ENCODE measurements at places on chromosomes 1 and 21.
A peak's percentile ranks its signal among the peaks of the same experiment; 100 is the strongest.

GRCh38 chr1:45908611-45909140 is 105.3 kb downstream of the MAST2 start:
- no peak for DNase-seq

DNA sequence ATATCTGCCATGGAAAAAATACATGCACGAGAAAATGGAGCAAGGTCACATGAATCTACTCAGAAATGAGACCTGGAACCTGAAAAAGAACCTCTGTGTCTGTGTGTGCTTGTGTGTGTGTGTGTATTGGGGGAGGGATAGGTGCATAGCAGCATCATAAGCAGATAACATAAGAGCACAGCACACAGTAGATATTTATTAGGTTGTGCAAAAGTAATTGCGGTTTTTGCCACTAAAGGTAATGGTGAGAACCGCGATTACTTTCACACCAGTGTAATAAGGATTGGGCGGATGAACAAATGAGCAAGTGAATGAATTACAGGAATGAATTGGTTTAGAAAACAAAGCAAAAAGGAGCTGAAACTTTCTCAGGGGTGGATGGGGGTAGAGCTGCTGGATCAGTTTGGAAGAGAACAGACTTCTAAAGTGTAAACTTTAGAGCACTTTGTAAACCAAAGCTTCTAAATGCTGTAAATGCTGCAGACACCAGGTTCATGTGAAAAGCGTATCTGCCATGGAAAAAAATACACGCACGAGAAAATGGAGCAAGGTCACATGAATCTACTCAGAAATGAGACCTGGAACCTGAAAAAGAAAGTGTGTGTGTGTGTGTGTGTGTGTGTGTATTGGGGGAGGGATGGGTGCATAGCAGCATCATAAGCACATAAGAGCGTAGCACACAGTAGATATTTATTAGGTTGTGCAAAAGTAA is 156.9 kb downstream of the TOMM20 start:
- DNase-seq, result no peak

- DNase-seq, result no peak
Measured at GRCh38 chr1:40855513-40855912, 6.7 kb downstream of the CITED4 start.

DNA sequence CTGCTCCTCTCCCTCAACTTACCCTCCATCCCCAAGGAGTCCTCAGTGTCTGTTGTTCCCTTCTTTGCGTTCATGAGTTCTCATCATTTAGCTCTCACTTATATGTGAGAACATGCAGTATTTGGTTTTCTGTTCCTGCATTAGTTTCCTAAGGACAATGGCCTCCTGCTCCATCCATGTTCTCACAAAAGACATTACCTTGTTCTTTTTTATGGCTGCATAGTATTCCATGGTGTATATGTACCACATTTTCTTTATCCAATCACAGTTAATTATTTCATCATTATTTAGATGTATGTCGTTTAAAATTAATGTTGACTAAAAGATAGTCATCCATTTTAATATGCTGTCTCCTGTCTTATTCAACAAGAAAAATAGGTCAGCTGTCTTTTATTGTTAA is 134.1 kb downstream of the CRB1 start:
- no peak for DNase-seq

- DNase-seq, result no peak
Measured at GRCh38 chr21:45469273-45470086, 64.5 kb downstream of the COL18A1 start.

DNA sequence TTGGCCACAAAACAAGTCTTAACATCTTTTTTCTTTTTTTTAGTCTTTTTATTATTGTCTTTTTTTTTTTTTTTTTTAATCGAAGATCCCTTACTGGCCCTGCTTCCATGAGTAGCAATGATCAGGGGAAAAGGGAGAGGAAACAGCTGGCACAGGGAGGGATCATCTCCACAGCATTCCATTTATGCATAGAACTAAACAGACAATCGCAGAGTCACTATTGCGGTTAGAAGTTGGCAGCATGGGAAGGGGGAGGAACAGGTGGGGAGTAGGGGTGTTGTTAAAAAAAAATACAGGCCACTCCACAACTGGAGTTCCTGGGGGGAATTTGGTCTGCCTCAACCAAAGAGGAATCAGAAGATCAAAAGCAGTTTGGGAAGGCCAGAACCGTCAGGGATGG is 55.4 kb downstream of the C1orf185 start:
- no peak for DNase-seq

GRCh38 chr1:61434276-61434675 is 290.7 kb downstream of the TM2D1 start:
- no peak for DNase-seq

- DNase-seq, result no peak
Measured at GRCh38 chr1:22323846-22324504, 127.7 kb upstream of the ZBTB40 start.

DNA sequence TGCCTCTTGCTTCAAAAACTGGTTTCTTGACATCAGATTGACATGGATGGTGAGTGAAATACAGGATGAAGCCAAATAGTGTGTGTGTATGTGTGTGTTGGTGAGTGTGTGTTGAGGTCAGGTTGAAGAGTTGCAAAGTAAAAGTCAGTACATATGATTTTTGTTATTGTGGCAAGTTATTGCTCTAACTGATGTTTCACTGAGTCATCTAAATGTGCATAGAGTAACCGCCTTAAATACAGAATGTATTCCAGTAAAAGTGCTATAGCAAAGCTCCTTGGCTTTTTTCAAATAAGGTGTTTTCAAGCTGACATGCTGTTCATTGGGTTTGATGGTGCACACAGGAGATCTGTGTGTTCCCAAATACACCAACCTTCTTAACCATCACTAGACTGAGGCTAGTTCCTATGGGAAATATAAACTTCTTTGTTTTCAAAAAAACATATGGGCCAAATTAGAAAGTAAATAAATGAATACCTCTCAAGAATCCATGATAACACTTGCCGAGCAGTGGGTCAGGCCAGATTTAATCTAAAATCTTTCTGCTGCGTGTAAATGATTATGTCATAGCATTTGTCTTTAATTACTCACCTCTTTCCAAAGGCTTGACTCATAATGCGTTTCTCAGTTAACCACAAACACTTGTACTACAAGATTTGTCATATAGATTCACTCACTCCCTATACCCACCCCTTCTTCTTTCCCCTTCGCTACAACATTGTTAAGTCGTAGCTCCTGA is 151.1 kb downstream of the LYPLAL1 start:
- peak; percentile 56 for DNase-seq

- no peak for DNase-seq
Measured at GRCh38 chr1:29237852-29238619, 1.7 kb downstream of the PTPRU start.

DNA sequence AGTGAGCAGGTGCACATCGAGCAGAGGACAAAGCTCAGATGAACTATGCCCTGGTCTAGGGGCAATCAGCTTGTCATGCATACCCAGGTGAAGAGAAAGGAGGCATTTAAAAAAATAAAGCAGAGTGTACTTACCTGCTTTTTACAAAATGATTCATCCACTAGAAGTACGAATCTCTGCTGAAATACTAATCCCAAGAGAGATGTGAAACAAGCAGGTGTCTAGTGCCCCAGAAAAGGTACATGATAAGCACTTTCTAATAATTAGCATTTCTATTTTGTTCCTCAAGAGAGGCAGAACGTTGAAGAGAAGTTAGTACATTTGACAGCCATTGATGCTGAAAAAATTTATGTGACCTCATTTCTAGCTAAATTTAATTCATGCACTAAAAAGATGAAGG is 31.1 kb downstream of the CHODL start:
- DNase-seq, result no peak

DNA sequence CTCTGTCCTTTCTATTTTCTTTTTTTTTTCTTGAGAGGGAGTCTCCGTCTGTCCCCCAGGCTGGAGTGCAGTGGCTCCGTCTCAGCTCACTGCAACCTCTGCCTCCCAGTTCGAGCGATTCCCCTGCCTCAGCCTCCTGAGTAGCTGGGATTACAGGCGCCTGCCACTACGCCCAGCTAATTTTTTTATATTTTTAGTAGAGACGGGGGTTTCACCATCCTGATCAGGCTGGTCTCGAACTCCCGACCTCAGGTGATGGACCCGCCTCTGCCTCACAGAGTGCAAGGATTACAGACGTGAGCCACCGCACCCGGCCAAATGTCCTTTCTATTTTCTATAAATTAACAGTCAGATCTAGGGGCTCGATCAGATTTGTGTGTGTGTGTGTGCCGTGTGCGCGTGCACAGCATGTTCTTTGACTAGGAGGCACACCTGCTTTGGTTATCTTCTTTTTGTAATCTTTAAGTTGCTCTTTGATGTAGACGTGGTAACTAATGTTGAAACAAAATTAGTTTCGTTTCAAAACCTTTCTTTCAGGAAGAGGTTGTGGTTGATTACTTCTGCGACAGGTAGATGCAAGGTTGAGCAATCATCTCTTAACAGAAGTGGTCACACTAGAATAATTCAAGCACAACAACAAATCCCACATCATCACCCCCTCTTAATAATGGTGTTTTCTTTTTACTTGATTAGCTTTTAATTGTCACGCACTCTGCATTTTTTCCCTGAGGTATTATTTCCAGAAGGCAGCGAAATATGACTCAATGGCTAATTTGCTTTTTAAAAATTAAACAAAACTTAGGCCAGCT is 779 bp upstream of the DEGS1 start:
- no peak for DNase-seq

- DNase-seq, result no peak
Measured at GRCh38 chr1:66852870-66853269, 51.8 kb upstream of the INSL5 start.

GRCh38 chr1:238710697-238711096 is 675.7 kb upstream of the CHRM3 start:
- no peak for DNase-seq

DNA sequence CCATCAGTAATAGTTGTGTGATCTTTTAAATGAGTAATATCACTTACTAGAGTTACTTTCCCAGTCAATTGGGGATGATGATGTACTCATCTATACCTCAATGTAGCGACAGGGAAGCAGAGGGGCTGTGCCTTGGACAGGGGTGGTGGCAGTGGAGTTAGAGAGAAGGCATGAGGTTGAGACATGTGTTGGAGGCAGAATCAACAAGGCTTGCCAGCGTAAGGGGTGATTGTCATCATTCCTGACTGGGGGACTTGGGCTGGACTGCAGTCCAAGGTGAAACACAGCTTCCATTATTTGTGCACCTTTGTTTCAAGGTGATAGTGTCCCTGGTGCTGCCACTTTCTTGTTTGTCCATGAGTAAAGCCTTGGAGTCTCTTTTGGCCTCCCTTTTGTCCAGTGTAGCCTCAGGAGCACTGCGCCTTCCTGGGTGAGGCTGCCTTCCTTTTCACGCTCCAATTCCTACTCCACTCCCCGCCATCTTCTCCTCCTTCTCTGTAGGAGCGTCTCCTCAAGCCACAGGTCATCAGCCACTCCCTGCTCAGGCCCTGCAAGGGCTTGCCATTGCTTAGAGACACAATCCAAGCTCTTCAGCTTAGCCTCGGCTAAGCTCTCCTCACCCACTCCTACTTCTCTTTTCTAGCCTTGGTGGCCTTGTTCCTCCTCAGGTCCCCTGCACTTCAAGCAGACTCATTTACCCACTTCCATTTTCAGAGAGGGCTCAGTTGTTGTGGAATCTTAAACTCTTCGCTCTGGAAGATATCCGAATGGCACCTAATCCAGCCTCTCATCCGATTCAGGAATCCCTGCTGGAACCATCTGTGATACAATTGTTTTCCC is 77.6 kb upstream of the CD34 start:
- DNase-seq, result no peak

- DNase-seq, result no peak
Measured at GRCh38 chr1:21532496-21532895, 23.3 kb downstream of the ALPL start.

DNA sequence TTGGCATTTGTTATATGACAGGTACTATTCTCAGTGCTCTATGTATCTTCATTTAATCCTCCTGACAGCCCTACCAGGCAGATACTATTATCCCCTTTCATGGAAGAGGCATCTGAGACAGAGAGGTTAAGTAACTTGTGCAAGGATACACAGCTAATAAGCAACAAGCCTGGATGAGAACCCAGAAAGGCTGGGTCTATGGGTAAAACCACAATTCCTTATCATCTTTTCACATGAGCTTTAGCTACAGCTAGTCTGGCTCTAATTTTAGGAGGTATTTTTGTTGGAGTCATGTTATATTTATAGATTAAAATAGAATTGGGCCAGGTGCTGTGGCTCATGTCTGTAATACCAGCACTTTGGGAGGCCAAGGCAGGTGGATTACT is 27.7 kb downstream of the DNTTIP2 start:
- DNase-seq, result no peak

DNA sequence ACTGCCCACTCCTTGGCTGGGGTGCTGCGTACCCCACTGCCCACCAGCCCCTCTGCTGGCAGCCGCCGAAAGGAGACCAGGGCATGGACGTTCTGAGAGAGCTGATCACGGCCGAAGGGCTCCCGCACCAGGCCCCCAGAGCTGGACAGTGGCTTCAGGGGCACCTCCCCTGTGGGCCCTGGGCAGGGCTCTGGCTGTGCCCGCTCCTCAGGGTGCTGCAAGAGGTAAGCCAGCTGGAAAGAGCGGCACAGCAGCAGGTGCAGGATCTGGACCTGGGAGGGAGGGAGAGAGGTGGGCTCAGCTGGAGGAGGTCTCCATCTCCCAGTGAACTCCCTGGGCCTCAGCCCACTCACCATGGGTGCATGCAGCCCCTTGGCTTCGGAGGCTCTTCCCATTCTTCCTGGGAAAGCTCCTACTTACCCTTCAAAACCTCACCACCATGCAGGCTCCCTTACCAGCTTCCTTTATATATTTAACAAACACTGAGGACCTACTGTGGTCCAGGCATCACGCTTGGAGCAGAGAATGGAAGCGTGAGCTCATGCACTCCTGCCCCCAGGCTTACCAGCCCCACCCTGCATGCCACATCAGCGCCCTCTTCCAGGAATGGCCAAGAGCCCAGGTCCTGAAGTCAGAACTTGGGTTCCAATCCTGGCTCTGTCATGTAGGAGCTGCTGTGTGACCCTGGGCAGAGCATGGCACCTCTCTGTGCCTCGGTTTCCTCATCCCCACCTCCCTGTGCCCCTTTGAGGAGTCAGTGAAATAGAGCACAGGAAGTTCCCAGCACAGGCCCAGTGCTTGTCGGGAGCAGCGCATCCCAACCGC is 6.8 kb upstream of the KIF17 start:
- DNase-seq, result no peak

DNA sequence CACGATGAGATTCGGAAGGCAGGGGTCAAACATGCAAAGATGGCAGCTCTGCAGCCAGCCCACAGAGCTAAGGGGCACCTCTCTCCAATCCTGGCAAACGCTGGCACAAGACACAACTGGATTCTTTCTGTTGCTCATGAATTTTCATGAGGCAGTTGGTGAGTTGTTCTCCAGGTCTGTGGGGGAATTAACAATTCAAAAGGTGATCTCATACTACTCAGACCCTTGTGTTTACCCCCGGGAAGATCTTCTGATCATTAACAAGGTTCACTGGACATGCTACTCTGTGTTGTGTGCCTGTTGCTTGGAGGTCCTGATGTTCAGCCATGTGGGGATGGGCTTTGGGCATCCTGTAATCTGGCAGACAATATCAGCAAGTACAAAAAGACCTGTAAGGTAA is 128.9 kb downstream of the HHAT start:
- DNase-seq, result no peak

DNA sequence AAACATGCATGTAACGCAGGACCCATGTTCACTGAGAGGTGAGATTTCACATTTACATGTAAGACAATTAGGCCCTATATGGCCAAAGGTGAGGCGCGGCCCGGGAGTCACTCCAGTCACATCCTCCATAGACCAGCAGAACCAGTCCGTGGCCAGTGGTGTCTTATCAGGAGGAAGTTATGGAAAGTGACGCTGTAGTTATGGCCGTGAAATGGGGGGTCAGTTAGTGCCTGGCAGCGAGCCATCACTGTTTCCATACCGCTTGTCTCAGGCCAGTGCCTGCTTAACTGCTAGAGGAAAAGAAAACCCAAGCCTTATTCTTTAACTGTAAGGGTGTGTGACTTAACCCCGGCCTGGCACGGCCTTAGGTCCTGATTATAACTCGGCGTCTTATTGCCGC is 6.1 kb downstream of the C1orf159 start:
- no peak for DNase-seq

Measured in pulmonary artery endothelial cell (primary cell).